NCI-H187 treated with DMSO at 0.1 percent for 48 hours (cell line): ENCODE measurements at places on chromosomes 13 and 19.

DNA sequence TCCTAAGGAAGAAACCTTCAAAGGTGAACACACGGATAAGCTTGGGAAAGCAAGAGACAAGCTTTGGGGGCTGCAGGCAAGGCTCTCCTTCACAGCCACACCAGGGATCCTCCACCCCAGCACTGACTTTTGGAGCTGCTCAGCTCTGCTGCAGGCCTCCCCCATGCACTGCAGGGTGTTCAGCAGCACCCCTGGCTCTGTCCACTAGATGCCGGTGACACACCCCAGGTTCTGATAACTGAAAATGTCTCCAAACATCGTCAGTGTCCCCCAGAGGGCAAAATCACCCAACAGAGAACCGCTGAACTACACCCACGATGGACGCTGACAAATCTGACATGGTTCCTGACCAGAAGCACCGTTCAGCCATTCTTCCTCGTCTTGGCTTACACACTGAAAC, 90.5 kb downstream of the STK24 start:
- DNase-seq: no peak

GRCh38 chr19:9936326-9937000, at the start of gene OLFM2:
Gene OLFM2, minus strand, starts transcription at chr19:9936515. Its CDS starts 149 bp downstream, at chr19:9936366.
- DNase-seq: no peak

- DNase-seq: no peak
These were observed 45.3 kb upstream of the VSTM2B start for GRCh38 chr19:29480507-29480906.

DNA sequence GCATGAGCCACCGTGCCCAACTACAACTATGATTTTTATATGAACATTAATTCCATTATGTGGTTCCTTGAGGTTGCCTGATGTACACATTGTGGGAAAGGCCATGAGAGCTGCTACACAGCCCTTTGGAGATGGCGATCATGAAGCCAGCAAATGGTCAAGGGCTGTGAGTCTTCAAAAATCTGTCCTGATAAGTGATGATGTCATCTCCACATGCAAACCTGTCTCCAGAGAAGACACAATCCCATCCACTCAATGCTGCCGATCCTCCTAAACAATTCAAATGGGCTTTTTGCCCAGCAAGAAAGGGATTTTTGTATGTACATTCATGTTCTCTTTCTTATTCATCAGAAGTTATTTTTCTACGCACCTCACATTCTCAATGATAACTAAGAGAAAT, 17.6 kb downstream of the SIGLEC7 start:
- no peak for DNase-seq

GRCh38 chr19:2546128-2547032, 70.5 kb downstream of the GADD45B start:
- DNase-seq: no peak

DNA sequence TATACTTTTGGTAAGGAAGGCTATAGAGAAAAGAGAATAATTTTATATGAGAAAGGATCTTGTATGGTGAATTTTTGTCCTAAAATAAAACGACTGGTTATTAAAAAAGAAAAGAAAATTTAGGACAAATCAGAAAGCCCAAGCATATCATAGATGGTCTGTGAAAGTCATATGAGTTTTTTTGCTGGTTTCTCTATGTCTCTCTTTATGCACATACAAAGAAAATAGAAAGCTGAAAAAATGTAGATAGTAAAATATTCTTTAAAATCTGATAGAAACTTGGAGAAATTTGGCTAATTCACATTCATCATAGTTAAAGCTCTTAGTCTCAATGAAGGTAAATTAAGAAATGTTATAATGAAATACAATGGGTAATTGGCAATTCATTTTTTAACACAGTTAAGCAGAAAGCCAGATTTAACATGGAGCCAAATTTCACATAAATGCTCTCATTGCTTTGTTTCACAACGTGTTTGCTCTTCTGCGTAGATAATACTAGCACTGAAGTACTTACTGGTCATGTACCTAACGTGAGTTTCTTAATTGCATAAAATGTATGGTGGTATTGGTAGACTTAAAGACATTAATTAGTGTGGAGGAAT, 621.5 kb upstream of the ATXN8OS start:
- DNase-seq: no peak
